ENCODE measurements at places on chromosomes 1 and 21.

DNA sequence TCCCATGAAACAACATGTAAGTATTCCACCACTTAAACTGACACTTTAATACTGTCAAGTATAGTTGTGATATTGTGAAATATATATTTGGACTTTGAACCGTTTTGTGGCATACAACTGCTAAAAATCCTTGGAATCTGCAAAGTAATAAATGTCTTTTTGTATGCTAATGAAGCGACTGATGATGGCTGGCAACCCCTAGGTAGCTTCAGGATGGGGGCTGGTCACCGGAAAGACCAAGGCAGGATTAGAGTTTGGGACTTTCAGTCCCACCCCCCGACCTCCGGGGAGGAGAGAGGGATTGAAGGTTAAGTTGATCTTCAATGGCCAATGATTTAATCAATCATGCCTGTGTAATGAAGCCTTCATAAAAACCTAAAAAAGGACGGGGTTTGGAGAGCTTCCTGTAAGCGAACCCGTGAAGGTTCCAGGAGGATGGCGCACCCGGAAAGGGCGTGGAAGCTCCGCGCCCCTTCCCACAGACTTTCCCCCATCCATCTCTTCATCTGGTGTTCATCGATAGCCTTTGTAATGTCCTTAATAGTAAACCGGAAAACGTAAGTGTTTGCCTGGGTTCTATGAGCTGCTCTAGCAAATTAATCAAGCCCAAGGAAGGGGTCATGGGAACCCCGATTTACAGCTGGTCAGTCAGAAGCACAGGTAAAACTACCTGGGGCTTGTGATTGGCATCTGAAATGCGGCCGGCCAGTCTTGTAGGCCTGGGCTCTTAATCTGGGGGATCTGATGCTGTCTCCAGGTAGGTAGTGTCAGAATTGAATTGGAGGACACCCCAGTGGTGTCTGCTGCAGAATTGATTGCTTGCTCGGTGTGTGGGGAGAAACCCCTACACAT is 1.8 kb upstream of the ZNF281 start:
- DNase-seq = no peak

DNA sequence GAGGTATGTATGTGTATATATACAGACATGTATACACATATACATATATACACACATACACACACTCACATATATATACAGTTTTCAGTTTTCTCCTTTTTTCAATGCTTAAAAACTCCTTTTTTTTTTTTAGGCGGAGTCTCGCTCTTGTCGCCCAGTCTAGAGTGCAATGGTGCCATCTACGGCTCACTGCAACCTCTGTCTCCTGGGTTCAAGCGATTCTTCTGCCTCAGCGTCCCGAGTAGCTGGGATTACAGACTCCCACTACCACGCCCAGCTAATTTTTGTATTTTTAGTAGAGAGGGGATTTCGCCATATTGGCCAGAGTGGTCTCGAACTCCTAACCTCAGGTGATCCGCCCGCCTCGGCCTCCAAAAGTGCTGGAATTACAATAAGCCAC is 27.0 kb downstream of the STYXL2 start:
- DNase-seq = no peak

- no peak for DNase-seq
These were observed 113.9 kb downstream of the GLIS1 start for GRCh38 chr1:53625049-53625448.

DNA sequence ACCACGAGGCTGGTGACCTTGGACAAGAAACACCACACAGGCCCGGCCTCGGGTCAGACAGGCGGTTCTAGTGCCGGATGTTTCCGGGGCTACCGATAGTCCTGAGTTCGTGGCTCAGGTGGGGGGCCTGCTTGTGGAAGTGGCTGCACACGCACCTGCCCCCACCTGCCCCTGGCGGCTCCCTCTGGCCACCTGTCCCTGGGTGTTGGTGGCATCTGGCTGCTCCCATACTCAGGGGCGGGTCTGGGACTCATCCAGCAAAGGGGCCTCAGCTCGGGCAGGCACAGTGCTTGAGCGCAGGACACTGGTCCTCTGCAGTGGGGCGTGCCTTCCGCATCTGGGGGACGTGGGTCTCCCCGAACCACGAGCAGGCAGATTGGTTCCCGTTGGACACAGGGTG is 33.6 kb downstream of the TP73 start:
- DNase-seq = no peak

- no peak for DNase-seq
These were observed 96.6 kb downstream of the SEC16B start for GRCh38 chr1:177873238-177873637.

- no peak for DNase-seq
These were observed 12.2 kb downstream of the PTCH2 start for GRCh38 chr1:44830900-44831304.
